ENCODE measurements at places on chromosomes 4 and X.

- DNase-seq: no peak
These were observed 208.6 kb upstream of the PRPS2 start for GRCh38 chrX:12582649-12583048.

DNA sequence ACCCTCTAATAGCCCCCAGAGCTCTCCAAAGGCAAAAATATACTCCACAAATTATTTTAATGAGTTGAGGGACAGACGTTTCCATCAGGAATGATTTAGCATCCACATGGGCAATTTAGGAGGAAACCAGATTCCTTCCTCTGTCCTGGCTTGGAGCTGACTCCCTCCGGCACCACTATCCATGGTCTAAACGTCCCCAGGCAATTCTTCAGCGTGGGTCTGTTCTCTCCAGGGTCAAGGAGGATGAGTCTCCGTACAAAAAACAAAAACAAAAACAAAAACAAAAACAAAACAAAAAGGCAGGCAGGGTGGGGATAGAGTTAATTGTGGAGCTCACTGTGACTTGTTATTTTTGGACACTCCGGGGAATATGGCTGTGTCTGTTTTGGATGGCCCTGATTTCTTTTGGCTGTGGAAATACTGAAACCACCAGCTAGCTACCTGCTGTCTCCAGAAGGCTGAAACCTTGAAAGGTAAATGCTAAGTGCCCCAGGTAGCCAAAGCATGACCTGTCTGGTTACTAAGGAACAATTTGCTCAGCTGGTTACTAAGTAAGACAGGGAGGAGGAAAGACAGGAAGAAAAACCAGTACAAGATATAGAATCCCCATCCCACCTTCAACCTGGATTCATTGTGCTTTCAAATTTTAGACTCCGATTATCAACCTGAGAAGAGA, 419.1 kb upstream of the LCORL start:
- DNase-seq: no peak

DNA sequence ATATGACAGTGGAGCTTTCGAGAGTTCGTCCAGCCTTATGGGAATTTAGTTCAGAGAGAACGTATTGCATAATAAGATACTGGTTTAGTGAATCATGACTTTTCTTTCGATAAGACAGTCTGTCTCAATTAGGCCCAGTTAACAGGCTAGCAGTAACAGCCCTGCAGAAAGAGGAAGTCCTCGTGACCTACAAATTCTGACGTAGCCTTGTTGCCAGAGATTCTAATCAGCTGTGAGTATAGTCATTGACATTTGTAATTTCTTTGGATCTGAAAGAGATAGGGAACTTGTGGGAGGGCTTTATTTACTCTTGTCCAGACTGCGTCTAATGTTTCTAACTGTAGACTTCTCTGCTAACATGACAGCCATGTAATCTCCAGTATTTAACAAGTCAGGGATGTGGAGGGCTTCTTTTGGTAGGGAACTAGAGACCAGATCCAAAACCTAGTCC, 15.8 kb downstream of the ART3 start:
- DNase-seq: no peak

DNA sequence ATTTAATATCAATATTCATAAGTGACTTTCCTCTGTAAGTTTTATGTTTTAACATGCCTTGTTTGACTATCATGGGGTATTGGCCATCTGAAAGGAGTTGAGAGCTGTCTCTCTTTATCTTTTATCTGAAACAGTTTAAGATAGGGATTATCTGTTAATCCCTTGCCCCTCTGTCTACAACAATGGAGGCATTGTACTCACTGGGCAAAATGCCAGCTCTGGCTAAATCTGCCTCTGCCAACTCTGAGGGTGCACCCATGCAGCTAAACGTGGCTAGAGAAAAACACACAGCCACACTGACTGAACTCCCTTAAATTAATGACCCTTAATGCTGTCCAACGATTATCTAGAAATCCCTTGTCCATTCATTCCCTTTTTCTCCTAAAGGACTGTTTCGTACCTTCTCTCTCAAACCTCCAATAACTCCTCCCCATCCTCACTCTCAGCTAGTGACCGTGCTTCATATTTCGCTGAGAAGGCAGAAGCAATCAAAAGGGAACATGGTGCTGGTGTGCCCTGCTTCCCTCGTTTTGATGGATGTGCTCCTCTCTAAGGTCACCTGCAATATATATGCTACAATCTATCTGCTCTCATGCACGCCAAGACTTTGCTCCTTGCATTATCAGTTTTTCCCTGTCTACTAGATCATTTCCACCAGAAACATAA, 10.3 kb downstream of the PHKA2 start:
- DNase-seq: no peak

- DNase-seq: no peak
These were observed 361.1 kb downstream of the TRAM1L1 start for GRCh38 chr4:116724249-116724648.

DNA sequence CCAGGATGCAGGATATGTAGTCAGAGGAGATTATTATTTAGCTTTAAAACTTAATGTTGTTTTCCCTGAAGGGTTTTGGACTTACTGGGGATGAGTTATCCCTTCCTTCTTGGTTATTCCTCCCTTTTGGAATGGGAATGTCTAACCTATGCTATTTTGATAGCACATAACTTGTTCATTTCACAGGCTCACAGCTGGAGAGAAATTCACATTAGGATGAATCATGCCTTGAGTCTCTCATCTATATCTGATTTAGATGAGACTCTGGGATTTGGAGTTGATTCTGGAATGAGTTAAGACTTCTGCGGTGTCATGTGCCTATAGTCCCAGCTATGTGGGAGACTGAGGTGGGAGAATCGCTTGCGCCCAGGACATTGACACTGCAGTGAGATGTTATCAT, 81.1 kb downstream of the ATP11C start:
- DNase-seq: no peak

GRCh38 chrX:96394598-96394997, 290.0 kb upstream of the DIAPH2 start:
- no peak for DNase-seq

DNA sequence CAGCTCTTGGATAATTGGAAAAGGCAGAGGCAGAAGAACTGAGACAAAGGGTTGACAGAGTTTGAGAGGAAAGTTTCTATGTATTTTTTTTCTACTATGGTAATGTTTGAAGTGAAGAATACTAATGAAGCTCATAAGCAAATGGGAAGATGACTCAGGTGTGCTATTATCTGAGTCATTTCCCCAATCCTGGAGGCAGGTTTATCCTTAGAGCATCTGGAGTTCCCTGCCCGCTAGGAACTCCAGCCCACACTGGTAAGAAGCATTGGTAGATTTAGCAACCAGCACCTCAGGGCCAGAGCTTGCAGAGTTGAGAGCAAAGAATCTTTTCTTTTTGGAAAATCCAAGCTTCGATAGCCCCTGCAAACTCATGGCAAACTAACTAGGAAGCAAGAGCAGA, 55.2 kb downstream of the DOCK11 start:
- no peak for DNase-seq

DNA sequence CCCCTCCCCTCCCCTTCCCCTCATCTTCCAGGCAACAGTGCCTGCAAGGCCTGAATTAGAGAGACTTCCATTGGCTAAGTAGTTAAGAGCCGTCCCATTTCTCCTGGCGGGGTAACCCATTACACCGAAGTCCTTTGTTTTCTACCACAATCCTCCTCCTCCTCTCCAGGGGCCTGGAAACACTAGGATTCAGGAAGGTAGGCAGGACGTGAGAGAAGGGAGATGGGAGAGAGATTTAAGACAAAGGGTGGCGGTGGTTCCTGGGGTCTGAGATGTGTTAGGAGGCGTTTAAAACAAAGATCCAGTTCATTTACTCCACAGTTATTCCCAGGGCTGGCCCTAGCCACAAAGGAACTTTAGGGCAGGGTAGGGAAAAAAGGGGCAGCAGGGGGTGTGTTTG, 28.0 kb downstream of the NYX start:
- no peak for DNase-seq

Measured in NCI-H1694 (cell line).